Stimulated activated CD8-positive, alpha-beta memory T cell treated with anti-CD3 and anti-CD28 coated beads, Interleukin-15, amount 100 ng/mL, for 4 hours (primary cell): ENCODE measurements at places on chromosomes 3 and 15.
A peak's percentile ranks its signal among the peaks of the same experiment; 100 is the strongest.

DNA sequence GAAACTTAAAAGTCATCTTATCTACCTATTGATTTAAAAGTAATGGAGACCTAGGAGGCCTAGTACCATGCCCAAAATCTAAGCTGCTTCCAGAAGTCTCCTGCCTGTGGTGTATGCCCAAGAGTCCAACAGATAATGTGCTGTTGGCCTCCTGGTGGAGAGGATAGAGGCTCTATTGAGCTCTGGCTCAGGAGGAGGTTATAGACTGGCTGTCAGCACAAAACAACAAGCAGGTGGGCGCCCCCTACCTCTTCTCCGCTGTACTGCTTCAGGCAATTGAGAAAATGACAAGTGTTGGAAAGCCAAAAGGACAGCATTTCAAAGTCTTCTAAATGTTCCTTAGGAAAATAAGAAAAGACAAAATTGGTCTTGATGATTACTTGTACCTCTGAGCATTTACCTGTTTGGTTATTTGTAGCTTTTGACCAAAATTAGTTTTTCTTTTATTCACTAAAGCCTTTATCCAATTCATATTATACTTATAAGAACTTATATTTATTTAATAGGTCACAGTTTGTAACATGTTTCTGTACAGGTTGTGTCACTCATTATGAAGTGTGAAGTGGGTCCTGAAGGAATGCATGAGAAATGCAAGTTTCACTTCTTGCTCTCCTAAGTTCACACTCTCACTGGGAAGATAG is 17.2 kb upstream of the GNB5 start:
- DNase-seq = peak; percentile 33

DNA sequence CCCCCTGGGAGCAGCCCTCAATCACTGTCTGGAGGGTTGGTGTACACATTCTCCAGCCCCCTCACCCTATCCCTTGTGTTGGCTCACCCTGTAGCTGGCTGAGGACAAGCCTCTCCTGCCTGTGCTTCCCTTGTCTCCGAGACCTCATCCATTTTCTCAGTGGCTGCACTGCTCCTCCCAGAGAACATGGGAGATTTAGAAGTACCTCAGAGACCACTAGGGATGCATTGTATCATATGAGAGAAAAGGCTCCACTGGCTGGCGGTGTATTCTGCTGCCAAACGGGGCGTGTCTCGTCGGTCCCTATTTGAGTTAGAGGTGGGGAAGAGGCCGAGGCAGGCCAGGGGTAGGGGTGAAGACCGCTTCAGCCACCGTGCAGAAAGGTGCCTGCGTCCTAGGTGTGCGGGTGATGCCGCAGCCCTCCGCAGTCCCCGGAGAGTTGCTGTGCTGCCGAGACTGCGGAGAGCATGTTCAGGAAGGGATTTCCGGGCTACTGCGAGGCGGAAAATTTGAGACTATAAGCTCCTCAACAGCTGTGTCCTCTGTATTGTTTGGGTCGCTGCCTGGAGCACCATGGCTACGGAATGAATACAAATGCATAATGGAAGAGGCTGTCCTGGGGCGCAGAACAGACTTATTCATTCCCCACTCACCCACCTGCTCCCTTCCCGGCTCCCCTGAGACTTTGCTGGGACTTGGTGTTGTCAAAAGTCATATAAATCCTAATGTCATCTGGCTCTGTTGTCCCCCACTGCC is 43.8 kb downstream of the SPSB4 start:
- no peak for DNase-seq

GRCh38 chr15:65869954-65870871 is 922 bp downstream of the RAB11A start:
- DNase-seq = no peak

GRCh38 chr3:188026191-188026968 is 127.6 kb upstream of the LPP start:
- DNase-seq = no peak

DNA sequence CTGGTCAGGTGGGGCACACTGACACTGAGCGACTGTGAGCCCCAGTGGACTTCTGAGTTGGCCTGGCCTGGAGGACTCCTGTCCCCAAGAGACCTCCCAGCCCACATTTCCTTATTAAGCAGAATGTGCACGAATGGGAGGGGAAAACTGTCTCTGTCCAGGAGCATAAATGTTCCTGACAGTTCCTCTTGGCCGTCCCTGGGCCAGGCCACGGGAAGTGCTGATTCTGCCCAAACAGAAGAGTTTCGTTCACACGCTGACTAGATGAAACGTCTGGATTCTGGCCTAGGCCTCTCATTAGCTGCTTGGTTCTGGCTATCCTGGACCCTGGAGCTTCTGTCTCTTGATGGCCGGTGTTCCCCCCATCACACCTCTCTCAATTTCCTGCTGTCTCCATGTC is 29.5 kb upstream of the APEH start:
- DNase-seq = no peak

DNA sequence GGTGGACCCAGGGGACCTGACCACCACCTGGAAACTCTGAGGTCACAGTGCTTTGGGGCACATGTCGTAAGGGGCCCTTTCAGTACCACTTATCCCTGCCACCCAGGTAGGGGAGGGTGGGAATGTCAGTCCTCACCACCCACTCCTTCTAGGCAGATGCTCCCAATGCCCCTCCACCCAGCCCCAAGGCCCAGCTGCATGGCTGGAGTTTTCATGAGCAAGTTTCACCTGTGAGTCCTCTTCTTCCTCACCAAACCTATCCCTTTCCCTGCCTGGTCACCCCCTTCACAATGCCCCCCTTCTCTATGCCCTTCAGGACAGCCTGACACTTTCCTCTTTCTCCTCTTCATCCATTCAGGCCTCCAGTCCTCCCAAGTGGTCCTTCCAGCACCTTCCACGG is 9.8 kb downstream of the FAM174B start:
- no peak for DNase-seq

GRCh38 chr3:131109156-131109555 is 82.5 kb downstream of the NEK11 start:
- DNase-seq = no peak

- no peak for DNase-seq
Measured at GRCh38 chr15:62999923-63000561, 42.5 kb upstream of the TPM1 start.

DNA sequence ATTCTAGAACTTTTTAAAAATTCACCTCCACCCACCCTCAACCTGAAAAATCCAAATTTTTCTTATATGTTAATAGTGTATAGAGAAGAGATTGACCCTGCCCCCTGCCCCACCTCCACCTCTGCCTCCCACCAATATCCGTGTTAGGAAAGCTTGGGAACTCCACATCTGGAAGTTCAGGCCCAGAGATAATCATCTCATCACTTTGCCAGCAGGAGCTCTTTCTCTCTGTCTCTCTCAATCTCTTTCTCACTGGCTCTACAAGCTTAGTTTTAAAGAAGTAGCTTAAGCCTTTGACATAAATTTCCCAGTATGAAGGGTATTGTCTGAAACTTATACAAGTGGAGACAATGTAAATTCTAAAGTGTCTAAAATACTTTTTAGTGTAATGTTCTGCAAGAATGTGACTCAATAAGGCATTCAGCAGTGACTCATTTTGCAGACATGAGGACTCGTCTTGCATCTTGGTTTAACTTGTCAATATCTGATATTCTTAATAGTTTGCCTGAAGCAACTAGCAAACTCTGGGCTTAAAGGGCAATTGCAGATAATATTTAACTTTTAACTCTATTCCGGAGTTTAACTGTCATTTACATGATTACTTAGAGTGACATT is 299.8 kb upstream of the EPHA3 start:
- DNase-seq = no peak

DNA sequence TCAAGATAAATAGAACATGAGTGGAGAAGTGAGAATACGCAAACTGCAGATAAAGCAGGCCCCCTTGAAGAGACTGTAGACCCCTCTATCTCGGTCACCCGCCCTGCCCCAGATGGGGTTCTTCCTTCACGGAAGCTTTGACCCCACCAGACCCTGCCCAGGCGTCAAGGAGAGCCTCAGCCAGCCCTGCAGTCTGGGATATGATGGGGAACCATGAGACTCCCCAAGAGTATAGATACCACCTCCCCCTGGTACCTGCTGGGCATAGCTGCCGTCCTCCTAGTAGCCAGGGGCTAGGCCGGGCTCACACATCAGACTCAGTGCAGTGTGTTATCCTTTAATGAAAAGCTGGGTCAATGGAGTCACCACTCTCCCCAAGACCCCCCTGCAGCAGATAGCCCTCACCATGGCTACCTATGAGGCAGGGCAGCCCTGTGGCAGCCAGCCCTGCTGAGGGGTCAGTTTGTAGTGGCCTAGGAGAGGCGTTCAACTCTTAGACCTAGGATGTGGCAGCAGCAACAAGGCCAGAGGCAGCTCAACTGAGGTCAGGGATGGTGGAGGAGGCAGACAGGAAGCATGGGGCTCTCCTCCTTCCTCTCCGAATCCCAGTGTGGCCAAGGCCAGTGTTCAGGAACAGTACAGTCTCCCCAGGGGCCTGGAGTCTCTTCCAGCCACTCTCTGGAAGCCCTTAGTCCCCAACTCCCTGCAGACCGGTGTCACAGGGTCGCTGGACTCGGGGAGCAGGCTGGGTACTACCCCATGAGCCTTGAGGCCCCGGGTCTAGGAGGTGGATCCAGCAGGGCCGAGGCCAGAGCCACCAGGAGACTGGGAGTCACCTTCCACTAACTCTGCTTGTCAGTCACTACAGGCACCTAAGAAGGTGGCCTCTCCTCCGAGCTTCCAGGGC is 26.1 kb downstream of the PLXNB1 start:
- no peak for DNase-seq

DNA sequence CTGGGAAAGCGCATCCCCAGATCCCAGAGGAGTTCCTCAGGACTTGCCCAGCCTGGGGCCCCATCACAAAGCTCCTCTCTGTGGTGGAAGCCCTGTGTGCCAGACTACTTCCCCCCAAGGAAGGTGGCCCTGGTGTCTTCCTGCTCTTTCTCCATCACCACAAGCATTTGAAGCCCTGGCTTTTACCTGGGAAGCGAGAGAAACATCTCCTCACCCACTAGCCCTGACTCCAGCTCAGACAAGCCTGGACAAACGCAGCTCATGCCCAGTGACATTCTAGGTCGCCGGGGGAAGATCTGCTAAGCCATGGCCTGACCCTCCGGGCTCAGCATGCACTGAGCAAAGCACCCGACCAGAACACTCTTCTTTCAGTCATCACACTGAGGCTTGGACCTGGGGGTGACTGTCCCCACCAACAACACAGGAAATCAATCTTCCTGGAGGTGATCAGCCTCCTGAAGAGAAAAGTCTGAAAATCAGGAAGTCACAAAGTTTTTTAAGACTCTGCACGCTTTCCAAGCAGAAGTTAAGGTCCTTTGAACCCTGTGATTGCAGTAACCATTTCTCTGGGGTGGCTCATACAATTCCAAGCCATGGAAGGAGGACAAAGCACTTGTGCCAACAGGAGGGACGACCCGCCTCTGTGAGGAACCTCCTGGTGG is 40.8 kb downstream of the KLHL25 start:
- DNase-seq = no peak

GRCh38 chr15:91216000-91216399 is 115.9 kb downstream of the SV2B start:
- DNase-seq = no peak

DNA sequence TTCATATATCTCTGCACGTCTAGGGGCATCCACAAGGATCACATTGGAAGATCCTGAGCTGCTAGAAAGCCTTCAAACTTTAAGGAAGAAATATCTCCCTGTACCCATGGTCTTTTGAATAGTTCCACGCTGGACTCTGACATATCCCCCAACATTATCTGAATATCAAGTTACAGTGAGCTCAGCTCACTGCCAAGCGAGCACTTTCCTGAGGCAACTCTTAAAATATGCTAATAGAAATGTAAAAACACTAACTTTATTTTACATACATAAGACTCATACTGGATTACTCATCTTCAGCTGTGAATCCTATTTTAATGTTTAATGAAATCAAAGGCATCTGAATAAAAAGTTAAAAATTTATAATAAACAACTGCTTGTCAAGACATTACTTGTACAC is 420.2 kb upstream of the CCDC54 start:
- no peak for DNase-seq

- no peak for DNase-seq
Measured at GRCh38 chr15:40335938-40336743, 4.6 kb downstream of the CCDC9B start.

GRCh38 chr15:67048281-67049279 is 16.8 kb upstream of the SMAD3 start:
- no peak for DNase-seq

DNA sequence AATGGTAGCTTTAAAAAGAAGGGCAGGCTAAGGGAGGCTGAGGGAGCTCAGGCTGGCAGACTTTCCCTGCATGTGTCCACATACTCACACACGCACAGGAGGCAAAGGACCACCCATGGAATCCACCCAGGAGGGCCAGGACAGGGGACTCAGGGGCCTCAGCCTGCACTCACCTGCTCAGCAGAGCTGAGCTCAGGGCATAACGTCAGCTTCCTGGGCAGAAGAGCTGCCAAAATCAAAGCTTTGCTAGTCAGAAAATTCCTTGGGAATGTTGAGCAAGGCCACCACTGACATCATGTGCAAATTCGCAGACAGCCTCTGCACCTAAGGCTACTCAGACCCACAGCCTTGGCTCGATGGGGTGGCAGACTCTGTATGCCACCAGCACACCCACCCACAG is 16.4 kb upstream of the ALAS1 start:
- no peak for DNase-seq

- no peak for DNase-seq
Measured at GRCh38 chr3:150797155-150797554, 34.2 kb upstream of the SIAH2 start.

DNA sequence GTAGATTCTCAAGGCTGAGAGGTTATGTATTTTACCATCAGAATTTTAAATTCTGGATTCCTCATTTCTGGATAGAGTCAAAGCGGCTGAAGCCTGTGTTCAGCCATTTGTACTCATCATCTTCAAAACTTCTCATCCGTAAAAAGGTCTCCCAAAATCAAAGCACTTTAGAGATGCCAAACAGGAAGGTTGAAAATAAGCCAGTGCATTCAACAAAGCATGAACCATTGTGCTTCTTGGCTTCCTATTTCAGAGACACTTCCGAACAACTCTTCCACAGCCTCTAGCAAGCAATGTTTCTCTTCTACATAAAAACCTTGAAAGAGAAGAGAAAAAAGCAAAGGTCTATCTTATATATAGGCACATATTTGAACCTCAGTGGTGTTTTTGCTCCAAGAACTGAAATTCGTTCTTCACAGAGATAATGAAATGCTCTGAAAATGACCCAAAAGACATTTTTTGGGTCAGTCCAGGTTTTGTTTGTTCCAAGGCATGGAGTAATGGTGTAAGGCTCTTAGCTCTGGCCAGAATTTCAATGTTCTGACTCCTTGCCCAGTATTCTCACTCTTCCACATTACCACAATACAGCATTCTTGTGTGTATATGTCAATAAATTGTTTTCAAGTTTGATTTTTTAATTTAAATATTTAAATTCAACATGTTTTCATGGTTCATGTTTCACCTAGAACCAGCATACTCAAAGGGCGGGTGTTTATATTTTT is 163.1 kb downstream of the STAC start:
- DNase-seq = no peak

GRCh38 chr3:66336333-66336766 is 115.5 kb downstream of the SLC25A26 start:
- DNase-seq = no peak

GRCh38 chr15:70541511-70541910 is 221.8 kb downstream of the UACA start:
- DNase-seq = no peak
